HAP-1 (cell line): ENCODE measurements at places on chromosomes 7 and 10.
A peak's percentile ranks its signal among the peaks of the same experiment; 100 is the strongest.

DNA sequence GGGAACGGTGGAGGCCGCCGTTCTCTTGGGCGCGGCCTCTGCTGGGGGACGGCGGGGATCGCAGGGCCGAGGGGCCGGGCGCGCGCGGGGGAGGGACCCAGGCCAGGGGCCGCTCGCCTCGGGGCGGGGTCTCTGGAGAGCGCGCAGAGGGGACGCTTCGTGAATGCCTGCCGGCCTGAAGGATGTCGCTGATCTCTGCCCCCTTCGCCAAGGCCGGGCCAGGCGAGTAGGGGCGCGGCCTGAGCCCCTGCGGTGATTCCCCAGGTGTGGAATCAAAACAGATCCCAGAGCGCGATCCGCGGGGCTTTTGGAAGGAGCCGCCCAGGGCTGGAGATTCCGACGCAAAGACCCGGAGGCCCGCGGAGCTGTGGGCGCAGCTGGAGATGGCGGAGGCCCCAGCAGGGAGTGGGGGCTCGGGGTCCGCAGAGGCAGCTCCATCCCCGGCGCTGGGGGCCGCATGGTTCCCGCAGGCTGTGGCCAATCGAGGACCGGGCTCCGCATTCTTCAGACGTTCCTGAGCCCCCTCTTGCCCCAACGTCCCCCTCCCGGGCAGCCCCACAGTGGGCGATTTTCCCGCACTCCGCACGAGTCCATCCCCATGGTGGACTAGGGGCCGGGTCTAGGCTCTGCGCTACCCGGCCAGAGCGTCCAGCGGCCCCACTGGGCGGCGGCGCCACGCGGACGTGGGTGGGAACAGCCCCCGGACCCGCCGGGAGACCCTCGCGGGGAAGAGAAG lies 166.0 kb downstream of the ACTR3B start:
- DNase-seq: peak; percentile 85

DNA sequence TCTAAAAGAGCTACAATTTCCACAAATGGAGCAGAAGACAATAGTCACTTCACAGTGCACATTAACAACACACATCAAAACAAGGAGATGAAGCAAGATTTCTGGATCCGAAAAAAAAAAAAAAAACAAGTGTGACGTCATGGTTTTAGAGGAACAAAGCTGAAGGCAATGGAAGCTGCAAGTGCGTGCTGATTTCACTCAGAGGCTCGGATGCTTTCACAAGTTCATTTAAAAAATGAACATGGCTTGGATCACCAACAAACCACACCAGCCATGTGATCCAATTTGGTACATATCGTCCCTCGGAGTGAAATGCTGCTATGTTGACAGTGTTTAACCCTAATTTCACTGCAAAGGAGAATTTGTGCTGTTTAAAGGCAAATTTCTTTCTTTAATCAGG lies 337.0 kb upstream of the PRKCQ start:
- DNase-seq: no peak

GRCh38 chr10:22437620-22438588 lies 92.6 kb downstream of the SPAG6 start:
- no peak for DNase-seq

DNA sequence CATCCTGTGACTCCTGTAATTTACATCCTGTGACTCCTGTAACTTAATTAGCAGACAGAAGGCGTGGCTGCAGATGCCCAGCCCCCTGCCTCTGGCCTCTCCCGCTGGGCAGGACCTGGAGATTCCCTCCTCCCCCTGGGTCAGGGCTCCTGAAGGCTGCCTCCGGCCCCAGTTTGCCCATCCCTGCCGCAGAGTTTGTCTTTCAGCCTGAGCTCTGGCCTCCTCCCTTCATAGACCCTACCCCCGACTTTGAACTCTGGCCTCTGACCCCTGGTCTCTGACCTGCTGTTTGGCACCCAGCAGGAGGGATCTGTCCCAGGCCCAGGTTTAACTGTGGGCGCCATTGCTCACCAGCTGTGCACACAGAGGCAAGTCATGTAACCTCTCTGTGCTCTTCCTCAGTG lies 45.6 kb downstream of the ELFN1 start:
- DNase-seq: no peak

GRCh38 chr10:109784236-109784635 lies 139.1 kb downstream of the XPNPEP1 start:
- DNase-seq: no peak

- DNase-seq: peak; percentile 30
Measured at GRCh38 chr10:9302140-9302746, 1247.8 kb downstream of the GATA3 start.

GRCh38 chr7:146655928-146656797 lies 539.6 kb downstream of the CNTNAP2 start:
- DNase-seq: no peak

GRCh38 chr7:15546272-15546792 lies 15.5 kb downstream of the AGMO start:
- DNase-seq: no peak

DNA sequence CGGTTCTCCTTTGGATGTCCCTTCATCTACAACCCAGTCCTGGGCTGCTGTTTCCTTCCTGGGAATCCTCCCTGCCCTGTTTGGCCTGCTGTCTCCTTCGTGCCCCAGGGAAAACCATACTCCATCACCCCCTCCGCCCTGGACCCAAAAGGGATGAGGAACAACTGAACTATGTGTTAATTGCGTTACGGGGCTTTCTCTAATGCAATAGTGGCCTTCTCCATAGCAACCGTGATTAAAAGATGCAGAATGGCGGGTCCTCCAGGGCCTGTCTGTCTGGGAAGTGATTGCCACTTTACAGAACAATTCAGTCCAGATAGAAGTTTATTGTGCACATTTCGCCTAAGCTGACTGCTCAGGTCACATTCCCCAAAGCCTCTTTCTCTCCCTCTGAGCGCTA lies 112.0 kb upstream of the FGFR2 start:
- peak; percentile 49 for DNase-seq

DNA sequence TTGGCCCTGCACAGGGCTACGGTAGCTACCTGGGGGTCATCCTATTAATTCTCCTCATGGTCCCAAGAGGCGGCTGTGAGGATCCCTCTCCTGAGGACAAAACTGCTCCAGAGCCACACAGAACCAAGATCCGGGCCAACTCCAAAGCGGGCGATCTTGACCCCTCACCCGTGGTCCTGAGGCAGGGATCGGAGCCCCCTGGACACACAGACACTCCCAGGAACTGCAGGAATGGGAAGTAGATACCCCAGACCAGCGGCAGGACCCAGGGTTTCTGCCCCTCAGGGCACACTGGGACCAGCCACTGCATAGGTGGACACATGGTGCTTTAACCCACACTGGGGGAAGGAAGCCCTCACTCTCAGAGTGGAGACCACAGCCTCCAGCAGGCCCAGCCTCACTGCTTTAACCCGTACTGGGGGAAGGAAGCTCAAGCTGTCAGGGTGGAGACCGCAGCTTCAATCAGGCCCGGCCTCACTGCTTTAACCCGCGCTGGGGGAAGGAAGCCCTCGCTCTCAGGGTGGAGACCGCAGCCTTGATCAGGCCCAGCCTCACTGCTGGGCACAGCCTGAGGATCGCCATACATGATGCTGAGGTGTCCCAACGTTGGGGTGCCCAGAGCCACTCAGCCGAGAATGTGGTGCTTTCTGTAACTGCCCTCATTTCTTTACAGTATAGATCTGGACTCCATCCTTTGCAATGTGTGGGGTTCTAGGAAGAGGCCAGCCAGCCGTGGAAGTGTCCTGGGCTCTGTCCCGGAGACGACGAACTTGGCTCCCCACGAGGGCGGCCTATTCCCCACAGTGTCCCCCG lies 60.1 kb downstream of the DIP2C start:
- no peak for DNase-seq

DNA sequence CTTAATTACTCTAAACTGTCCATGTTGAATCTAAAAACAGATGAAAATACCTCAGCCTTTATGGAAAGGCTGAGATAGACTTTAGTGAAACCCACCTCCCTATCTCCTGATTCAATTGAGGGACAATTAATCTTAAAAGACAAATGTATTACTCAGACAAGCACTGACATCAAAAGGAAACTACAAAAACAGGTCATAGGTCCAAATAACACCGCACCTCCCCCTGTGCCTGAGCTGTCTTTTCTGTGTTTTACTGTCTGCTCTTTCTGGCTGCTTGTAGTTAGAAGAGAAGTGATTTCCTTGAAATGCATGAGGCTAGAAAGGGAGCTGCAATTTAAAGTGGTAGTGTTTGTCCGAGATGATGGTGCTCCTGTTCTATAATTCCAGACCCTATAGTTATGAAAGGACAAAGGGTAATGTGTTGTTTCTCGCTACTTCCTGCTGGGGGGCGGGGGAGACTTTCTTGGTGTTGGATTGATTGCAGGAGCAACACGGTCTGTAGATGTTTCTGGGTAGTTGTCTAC lies 16.0 kb downstream of the AKR1C8 start:
- no peak for DNase-seq

DNA sequence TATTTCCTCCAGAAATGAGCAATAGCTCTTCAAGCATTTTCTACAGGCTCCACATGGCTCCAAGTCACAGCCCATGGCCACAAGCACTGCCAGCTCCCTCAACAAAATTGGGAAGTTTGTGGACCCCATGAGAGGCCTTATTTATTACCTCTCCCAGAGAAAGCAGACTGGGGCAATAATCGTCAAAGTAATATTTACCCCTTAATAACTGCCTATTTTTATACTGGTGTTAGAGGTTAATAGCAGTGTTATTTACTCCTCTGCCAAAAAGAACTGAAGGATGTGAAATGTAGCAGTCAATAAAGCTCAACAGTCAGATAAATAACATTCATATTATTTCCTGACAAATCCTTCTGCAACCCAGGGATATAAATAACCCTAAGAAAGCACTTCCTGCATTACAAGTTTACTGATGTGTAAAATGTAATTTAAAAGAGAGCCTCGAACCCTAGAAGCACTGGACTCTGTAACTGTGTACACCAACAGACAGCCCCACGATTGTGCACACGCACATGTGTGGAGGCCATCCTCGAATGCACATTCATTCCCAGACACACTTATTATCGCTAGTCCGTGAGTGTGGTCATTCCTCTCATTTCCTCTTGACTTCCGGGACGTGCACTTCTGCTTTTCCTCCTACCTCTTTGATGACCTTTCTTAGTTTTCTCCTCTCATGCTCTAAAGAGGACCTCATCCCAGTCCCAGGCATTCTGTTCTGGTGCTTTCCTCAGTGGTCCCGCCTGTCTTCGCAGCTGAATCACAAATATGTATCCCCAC lies 157.4 kb downstream of the EVX1 start:
- no peak for DNase-seq

DNA sequence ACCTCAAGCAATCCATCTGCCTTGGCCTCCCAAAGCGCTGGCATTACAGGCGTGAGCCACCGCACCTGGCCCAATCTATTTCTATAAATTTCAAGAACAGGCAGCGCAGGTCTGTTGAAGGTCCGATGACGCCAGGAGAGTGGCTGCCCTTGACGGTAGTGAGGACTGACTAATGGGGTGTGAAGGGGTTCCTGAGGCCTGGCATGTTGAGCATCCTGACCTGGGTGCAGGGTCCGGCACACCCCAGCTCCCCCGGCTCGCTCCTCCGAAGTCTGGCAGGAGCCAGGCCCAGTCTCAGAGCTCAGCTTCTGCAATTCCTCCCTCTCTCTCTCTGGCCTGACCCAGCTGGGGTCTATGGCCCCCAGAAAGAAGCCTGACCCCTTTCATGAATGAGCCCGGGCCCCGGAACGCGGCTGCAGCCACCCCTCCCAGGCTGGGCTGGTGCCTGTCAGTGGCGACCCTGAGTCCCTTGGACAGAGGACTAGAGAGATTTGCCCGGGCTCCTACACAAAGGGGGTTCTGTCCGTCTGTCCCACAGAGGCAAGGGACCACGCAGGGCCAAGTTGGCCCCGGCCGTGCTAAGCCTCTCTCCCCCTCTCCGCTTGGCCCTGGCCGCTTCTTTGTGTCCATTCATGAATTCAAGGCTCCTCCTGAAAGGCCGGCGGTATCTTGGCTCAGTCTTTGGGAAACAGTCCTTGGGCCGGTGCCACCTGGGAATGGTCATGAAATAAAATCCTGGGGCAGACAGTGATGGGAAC lies 18.8 kb downstream of the MMD2 start:
- DNase-seq: no peak

- DNase-seq: peak; percentile 87
Measured at GRCh38 chr7:23471106-23471859, 992 bp upstream of the IGF2BP3 start.

DNA sequence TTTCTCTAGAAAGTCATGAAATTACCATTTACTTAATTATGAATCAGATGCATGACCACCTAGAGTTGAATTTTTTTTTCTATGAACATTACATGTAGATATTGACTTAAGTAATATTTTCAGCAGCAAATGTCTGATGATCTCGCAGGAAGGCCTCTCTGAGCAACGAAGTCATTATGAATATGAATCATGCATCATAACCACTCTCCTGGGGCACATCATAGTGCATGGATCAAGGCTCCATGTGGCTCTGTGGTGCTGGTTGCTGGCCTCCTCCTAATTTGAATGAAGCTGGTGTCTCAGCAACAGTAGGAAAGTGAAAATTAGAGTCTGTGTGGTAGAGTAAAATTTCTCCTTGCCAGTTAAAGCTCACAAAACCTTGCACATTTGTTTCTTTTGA lies 121.4 kb upstream of the INHBA start:
- DNase-seq: no peak

DNA sequence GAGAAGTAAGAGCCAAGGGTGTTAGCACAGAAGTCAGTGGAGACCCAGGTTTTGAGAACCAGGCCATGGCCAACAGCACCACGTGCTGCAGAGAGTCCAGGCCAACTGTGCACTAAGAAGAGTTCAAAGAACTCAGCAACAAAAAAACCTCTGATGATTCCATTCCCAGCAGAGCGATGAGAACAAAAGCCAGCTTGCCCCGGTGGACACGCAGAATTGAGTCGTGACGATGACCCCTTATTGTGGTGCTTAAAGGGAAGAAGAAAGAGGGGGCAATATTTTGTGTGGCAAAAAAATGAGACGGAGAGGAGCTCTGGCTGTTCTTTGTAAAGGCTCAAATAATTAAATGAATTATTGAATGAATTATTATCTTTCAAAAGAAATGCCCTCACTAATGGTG lies 468.3 kb upstream of the AUTS2 start:
- no peak for DNase-seq

DNA sequence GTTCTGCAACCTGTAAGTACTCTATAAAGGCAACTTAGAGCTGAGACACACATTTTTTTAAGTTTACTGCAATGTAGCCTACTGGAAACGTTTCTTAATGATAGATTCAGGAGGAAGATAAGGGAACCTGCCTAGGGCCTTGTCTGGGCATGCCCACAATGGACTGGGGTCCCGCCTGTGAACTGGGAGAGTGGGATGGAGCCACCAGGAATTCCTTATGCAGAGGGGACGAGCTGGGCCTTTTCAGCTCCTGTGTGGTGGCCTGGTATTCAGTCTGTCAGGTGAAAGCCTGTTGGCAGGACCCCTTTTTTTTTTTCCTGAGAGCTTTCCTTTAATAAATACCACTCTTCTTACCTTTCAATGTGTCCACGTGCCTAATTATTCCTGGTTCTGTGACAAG lies 384.4 kb upstream of the ZWINT start:
- DNase-seq: no peak

DNA sequence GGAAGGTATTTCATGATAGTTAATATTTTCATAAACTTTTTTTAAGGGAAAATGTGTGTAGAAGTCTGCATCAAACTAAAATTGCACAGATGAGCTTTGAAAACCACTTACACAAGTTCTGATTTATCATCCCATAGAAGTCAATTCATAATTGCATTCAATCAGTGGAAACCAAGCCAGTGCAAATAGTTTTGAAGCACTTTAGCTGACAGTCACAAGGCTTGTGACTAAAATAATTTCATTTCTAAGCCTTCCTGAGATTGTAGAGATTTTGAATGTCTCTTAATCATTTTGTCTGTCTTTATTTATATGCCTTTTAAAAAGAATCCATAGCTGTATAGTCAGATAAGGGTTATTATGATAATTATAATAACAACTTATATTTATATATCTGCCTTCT lies 41.4 kb downstream of the EXOC4 start:
- no peak for DNase-seq
